Activated CD4-positive, alpha-beta T cell treated with anti-CD3 and anti-CD28 coated beads for 48 hours (primary cell): ENCODE measurements at places on chromosomes 7 and 10.

DNA sequence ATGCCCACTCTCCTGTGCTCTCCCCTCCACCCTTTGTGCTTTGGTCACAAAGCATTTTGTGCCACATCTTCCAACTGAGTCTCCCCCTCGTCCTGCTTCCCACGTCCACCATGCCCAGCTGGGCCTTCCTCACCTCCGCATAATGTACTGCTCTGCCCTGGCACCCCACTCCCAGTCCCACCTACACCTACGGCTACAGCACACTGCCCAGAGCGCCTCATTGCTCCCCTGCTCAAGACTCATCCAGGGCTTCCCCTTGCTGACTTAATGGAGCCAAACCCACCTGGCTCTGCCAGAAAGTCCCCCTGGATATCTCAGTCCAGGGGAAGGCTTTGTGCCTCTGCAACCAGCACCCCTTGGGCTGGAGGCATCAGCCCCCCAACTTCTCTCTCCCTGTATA, 299.2 kb upstream of the ZMIZ1 start:
- no peak for DNase-seq

GRCh38 chr10:80502621-80503583, 34.8 kb upstream of the SH2D4B start:
- DNase-seq = no peak

DNA sequence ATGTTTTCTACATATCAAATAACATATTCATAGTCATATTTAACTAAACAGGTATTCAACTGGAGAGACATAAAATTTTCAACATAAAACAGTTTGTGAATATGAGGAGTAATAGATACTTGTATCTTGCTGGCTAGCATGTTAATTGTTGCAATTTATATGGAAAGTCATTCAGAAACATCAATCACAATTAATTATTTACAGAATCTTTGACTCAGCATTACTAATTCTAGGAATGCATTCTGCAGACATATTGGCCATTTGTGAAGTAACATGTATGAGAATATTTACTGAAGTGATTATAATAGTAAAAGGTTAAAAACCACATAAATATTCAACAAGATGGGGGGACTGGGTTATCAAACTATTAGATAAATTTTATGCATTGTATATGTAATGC, 203.7 kb downstream of the TSPAN12 start:
- no peak for DNase-seq

DNA sequence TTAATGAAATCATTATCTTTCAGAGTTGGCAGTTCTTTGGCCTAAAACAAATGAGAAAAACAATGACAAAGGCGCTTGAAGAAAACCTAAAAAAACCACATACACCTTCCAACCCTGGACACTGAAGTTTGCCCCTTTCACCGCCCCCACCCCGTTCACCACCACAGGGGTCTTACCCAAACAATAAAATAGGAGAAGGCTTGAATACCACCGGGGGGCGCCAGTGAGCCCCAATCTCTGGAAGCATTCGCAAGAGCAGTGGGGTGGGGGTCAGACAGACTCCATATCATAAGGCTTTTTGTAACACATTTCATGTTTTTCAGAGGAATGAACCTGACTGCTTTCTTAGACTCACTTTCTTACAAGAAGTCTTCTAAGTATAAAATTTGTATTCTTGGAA, 163.6 kb downstream of the PIP4K2A start:
- peak; percentile 78 for DNase-seq

GRCh38 chr7:1229956-1230355, 2.7 kb upstream of the UNCX start:
- no peak for DNase-seq

DNA sequence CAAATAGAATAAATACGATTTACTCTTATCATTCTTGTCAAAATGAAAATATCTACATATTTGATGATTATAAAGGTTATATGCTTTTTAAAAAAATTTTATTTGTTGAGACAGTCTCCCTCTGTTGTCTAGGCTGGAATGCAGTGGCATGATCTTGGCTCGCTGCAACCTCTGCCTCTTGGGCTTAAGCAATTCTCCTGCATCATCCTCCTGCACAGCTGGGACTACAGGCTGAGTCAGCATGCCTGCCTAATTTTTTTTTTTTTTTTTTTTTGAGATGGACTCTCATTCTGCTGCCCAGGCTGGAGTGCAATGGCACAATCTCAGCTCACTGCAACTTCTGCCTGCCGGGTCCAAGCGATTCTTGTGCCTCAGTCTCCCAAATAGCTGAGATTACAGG, 48.9 kb downstream of the PUS7 start:
- no peak for DNase-seq

GRCh38 chr10:59880971-59881510, 25.3 kb downstream of the CCDC6 start:
- peak; percentile 86 for DNase-seq

- no peak for DNase-seq
Measured at GRCh38 chr7:46741181-46741580, 820.1 kb upstream of the IGFBP3 start.

GRCh38 chr7:86932038-86932512, 127.4 kb downstream of the ELAPOR2 start:
- DNase-seq = peak; percentile 37

GRCh38 chr10:128466831-128467371, 340.7 kb upstream of the MKI67 start:
- DNase-seq = no peak

- DNase-seq = no peak
Measured at GRCh38 chr10:25912866-25913265, 21.2 kb upstream of the MYO3A start.

DNA sequence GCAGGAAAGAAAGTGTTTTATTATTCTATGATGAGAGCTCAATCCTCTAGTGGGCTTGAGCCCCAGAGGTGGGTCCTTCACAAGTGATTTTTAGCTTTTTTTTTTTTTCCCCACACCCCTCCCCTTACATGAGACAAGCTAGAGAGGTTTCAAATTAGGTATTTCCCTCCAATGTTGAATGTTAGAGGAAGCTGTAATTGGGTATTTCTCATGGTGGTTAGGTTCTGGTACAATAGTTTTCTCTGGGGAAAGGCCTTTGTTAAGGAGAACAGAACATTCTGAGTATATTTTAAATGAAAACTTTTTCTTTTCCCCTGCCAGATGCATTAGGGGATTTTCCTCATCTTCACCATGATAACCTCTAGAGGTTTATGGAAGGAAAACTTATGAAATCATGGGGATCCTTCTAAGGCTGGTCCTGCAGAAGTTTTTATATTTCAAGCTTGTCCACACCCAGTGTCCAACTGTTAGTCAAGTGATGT, 1039.7 kb downstream of the NRG3 start:
- no peak for DNase-seq

GRCh38 chr7:133919810-133920209, 207.3 kb upstream of the LRGUK start:
- DNase-seq = no peak

- DNase-seq = no peak
Measured at GRCh38 chr10:112141292-112141691, 42.3 kb downstream of the GPAM start.

DNA sequence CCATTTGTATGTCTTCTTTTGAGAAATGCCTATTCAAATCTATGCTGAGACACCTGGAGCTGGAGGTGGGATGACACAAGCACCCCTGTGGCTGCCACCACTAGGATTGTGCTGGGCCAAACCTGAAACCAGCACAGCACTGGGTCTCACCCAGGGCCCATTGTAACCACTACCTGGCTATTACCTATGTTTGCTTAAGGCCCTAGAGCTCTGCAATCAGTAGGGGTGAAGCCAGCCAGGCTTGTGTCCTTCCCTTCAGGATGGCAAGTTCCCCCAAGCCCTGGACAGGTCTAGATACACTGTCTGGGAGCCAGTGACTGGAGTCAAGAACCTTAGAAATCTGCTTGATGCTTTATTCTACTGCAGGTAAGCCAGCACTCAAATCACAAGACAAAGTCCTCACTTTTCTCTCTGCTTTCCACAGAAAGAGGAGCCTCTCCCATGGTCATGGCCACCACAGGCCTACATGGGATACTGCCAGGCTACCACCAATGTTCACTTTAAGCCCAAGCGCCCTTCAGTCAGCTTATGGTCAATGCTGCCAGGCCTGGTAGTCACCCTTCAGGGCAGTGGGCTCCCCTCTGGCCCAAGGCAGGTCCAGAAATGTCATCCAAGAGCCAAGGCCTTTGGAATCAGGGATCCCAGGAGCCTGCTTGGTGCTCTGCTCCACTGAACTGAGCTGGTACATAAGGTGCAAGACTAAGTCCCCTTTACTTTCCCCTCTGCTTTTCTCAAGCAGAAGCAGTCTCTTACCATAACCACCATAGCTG, 105.3 kb downstream of the BMS1 start:
- no peak for DNase-seq

- DNase-seq = no peak
Measured at GRCh38 chr10:124645467-124646095, 98.6 kb downstream of the FAM53B start.

GRCh38 chr10:25105262-25105661, 69.5 kb upstream of the GPR158 start:
- DNase-seq = no peak

GRCh38 chr7:17009007-17009719, 127.4 kb upstream of the AGR3 start:
- no peak for DNase-seq

DNA sequence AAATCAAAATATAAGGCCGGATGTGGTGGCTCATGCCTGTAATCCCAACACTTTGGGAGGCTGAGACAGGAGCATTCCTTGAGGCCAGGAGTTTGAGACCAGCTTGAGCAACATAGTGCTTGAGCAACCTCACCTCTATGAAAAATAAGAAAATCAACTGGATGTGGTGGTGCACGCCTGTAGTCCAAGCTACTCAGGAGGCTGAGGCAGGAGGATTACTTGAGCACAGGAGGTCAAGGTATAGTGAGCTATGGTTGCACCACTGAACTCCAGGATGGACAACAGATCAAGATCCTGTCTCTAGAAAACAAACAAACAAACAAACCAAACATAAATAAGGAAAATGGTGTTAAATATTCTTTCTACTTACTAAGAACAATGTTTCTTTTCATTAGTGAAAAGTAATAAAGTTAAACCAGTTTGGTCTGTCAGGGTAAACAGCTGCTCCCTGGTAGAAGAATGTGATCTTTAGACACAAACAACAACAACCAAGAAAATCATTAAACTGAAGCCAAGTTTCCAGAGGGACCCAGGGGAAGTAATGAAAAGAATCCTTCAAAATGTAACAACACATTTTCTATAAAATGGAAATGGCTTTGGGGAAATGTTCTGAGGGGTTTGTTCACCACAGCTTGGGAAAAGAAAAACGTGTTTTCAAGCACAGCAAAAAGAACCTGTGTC, 17.5 kb upstream of the BAG3 start:
- no peak for DNase-seq

DNA sequence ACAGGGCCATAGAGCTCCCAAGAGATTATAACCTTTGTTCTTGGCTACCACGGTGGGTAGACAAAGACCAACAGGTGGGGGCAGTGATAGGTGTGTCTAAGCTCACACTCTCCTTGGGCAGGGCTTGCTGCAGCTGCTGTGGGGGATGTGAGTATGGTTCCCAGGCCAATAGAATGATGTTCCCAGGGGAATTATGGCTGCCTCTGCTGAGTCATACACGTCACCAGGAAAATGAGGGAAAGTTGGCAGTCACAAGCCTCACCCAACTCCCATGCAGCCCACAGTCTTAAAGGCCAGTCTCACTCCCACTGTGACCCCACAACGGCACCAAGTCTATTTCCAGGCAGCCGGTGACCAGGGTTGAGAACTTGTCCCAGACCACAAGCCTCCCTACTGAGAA, 453.4 kb upstream of the PODXL start:
- DNase-seq = no peak

DNA sequence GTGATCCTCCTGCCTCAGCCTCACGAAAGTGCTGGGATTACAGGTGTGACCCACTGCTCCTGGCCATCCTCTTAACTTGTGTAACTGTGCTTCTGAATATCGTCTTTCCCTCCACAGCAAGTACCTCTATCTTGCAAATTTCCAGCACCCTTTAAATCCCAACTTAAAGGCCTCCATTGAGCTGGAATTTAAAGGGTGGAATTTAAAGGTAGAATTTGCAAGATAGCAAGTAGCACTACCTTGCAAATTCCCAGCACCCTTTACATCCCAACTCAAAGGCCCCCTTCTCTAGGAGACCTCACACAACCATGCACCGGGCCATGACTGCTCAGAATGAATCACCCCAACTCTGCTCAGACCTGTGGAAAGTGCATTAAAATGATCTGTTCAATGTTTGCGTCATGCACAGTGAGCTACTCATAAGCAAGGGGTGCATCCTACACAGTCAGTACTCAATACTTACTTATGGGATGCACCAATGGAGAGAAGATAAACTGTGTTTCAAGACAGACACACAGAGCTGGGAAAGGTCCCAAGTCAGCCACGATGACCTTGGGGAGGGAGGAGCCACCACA, 17.8 kb upstream of the SDK1 start:
- no peak for DNase-seq

DNA sequence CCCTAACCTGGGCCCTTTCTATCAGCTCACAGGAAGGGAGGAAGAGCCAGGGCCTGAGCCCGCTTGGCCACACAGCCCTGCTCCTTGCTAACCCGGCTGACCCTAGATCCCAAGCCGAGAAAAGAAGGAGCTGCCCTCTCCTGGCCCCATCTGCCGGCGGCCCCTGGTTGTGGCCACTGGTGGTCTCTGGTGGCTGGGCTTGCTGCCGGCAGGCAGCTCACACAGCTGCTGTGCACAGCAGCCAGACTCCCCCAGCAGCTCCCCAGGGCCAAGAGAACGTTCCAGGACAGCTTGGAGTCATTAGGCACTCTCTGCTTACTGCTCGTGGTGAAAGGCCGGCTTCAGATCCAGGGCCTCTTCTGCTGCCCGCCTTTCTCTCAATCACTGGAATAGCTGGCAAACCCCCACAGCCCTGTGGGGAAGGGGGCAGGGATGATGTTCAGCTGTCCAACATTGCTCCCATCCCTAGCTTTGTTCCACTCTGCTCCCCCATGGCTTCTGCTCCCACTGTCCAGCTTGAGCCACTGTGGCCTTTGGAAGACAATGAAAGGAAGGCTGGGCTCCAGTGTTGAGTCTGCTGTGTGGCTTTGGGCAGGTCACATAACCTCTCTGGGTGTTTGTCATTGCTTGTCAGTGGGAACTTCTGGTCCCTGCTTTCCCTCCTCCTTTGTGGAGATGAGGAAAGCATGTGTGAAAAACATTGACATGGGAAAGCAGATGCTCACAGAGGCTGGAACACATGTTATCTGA, 35.4 kb upstream of the COL13A1 start:
- DNase-seq = no peak

- DNase-seq = no peak
Measured at GRCh38 chr7:27553273-27553672, 109.4 kb downstream of the HIBADH start.

DNA sequence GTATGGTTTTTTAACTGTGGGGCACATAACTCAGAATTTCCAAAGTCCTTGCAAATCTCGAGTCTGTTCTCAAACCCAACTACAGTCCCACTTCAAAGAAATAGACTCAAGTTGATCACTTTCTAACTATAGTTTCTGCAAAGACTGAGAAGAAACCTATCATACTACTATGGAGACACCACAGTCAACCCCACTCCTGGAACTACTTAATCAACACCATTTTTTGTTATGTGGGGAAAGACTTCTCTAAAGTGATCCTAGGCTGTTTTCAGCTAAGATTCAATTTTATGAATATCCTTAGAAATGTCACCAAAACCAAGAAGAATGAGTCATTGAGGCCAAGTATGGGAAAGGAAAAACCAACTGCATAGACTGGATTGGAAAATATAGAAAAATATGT, 198.8 kb downstream of the WDR11 start:
- no peak for DNase-seq
